ENCODE measurements at places on chromosomes 11 and 22.

DNA sequence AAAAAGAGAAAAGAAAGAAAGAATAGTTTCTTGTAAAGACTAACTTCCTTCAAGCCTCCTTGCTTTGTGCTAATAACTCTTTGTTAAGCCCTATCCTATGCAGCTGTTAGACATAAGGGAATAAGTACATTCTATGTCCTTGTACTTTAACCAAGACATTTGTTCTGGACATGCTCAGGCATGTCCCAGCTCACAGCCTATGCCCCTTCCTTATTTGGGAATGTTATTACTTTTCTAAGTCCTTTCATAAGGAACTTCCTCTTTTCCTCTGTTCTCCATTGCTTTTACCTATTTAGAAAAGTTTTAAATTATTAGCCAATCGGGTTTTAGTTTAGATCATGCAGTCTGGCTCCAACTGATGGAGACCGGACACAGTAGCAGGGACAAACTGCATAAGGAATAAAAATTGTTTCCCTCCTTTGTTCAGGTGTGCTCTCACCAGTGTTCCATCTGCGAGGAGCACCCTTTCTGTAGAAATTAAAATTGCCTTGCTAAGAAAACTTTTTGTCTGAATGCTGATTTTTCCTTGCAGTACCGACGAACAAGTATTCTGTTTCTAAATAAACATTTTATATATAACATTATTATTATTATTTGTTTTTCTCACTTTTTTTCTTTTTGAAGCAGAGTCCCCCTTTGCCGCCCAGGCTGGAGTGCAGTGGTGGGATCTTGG is 21.6 kb upstream of the SPINDOC start:
- DNase-seq = no peak

DNA sequence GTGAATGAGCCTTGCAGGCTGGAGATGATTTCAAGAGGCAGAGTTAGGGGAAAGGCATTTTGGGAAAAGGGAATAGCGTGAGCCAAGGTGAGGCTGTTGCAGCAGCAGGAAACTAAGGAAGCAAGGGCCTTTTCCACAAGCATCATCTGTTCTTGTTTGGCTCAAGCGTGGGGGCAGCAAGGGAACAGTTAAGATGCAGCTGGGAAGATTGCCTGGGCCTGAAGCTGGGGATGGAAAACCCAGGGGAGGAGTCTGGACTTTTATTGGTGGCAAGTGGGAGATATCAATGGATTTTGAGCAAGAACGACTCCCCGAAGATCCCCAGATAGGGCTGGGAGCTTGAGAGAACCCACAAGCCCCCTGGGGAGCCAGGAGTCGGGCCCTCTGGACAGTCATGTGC is 27.3 kb upstream of the PICK1 start:
- no peak for DNase-seq

GRCh38 chr11:56932572-56933220 is 56.0 kb upstream of the OR5AK2 start:
- DNase-seq = no peak

GRCh38 chr11:65789230-65790103 is 2.6 kb downstream of the OVOL1 start:
- no peak for DNase-seq

- no peak for DNase-seq
Measured at GRCh38 chr22:39097098-39098020, at the start of gene APOBEC3H. APOBEC3H (plus strand) TSS chr22:39097244; CDS start chr22:39100279, 3,035 bp downstream.

Measured in HuH-7.5 (cell line).